Neural crest cell (in vitro differentiated cells): ENCODE measurements at places on chromosomes 13 and 19. TPM values are rescaled to one million over a fixed set of nuclear protein-coding genes. Genes with fewer than 3 reads are reported as not detected.

SSC5D gene
- total RNA-seq, result 1.3 and 1.5 TPM in 2 replicates

C1QTNF9 gene
- not detected in 2 replicates for total RNA-seq

MRPL34 gene
- 73.4 and 74.2 TPM in 2 replicates for total RNA-seq

NECTIN2 gene
- total RNA-seq, result 76.2 and 78.5 TPM in 2 replicates

GRCh38 chr13:109781384-109782065 lies 4.9 kb downstream of the IRS2 start:
- DNase-seq, result no peak

DNA sequence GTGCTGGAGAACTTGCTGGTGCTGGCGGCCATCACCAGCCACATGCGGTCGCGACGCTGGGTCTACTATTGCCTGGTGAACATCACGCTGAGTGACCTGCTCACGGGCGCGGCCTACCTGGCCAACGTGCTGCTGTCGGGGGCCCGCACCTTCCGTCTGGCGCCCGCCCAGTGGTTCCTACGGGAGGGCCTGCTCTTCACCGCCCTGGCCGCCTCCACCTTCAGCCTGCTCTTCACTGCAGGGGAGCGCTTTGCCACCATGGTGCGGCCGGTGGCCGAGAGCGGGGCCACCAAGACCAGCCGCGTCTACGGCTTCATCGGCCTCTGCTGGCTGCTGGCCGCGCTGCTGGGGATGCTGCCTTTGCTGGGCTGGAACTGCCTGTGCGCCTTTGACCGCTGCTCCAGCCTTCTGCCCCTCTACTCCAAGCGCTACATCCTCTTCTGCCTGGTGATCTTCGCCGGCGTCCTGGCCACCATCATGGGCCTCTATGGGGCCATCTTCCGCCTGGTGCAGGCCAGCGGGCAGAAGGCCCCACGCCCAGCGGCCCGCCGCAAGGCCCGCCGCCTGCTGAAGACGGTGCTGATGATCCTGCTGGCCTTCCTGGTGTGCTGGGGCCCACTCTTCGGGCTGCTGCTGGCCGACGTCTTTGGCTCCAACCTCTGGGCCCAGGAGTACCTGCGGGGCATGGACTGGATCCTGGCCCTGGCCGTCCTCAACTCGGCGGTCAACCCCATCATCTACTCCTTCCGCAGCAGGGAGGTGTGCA lies 587 bp downstream of the S1PR4 start:
- DNase-seq, result no peak

GRCh38 chr13:73544175-73544574 lies 485.4 kb downstream of the KLF5 start:
- DNase-seq, result no peak

DNA sequence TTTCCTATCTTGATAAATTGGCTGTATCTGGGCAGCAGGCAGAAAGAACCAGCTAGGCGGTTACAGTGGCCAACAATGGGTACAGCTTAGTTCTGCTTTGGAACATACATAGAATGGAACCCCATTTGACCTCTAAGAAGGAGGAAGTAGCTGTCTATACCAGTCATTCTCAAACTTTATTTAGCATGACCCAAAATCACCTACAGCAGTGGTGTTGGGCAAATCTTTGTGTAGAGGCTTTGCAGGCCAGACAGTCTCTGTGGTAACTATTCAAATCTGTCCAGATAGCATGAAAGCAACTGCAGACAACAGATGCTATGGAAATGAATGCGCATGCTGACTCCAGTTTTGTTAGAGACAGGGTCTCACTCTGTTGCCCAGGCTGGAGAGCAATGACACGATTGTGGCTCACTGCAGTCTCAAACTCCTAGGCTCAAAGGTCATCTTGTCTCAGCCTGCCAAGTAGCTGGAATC lies 12.0 kb upstream of the KCNC3 start:
- DNase-seq, result no peak

- DNase-seq, result no peak
Observed at GRCh38 chr13:34435338-34435737, 506.7 kb upstream of the NBEA start.

DNA sequence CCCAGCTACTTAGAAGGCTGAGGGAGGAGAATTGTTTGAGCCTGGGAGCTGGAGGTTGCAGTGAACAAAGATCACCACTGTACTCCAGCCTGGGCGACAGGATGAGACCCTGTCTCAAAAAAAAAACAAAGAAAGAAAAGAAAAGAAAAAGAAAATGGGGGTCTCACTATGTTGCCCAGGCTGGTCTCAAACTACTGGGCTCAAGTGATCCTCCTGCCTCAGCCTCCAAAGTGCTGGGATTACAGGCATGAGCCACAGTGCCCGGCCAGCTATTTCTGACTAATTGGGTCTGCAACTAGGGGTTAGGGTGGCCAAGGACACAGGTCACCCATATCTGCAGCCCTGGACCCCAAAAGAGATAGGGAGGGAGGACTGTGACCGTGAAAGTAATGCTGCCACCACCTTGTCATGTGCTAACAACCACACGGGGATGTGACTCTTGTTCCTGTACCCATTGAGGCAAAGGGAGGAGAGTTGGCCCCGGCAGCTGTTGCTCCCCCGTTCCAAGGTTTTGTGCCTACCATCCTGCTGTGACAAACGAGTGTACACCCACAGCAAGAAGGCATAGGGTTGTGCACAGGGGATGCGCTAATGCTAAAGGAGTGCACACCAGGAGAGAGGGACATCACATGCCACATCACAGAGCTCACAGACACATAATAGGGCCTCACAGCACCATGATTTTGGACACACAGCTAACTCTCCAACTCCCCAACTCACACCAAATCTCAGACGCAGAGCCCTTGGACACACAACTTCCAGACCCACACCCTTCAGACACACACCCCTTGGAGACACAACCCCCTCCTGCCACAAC lies 619 bp downstream of the MEF2B start:
- DNase-seq, result no peak

DNA sequence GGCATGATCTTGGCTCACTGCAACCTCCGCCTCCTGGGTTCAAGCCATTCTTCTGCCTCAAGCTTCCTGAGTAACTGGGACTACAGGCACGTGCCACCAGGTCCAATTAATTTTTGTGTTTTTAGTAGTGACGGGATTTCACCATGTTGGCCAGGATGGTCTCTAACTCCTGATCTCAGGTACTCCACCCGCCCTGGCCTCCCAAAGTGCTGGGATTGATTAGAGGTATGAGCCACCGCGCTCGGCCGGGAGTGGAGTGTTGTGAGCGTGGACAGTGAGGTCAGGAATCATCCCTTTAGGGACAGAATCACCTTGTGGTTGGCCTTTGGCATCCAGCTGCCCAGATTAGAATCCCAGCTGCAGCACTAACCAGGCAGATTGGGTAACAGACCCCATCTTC lies 10.3 kb downstream of the RRAS start:
- no peak for DNase-seq

DNA sequence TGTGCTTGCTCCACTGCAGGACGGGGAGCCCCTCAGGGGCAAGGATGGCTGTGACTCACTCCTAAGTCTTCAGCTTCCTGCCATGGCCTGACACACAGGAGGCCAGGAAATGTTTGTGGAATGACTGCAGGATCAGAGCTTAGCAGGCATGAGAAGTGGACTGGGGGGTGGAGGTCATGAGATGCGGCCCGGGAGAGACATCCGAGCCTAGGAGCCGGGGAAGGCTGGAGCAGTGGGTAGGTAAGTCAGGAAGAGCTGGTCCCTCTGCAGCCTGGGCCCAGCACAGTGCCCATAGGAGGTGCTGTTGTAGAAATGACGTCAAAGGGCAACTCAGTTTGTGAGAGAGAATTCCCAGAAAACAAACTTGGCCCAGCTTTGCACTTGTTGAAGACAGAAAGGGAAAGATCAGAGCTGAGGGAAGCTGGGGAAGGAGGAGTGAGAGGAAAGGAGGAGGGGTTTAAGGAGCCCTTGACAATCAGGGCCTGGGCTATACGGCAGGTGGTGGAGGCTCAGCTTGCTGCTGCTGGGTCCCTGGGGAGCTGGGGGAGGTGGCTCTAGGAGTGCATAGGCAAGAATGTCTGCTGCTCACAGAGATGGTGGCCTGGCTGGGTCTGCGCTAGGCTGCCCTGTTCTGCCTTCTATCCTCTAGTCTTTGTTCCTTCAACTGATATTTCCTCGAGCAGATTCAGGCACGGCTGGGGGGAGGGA lies 18.5 kb downstream of the POU2F2 start:
- DNase-seq, result no peak

GRCh38 chr13:52903320-52903719 lies 54.9 kb upstream of the PCDH8 start:
- DNase-seq, result no peak

DNA sequence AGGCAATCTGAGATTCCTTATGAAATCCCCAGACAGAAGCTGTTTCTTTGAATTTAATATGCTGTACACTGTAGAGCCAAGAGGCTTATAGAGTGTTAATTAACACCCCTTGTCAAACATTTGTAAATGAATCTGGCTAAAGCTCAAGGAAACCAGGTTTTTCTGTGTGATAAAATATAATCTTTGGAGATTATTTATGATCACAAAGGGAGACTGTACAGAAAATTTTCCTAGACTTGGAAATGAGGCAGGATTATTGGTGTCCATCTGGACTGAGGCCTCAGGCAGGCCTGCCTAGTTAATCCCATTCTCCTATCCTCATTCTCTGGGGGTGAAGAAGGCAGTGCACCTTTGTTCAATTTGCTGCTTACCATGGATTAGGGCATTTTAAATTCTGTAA lies 17.8 kb downstream of the KL start:
- no peak for DNase-seq

GRCh38 chr19:6452899-6453298 lies 6.7 kb downstream of the SLC25A23 start:
- DNase-seq, result no peak
